ENCODE measurements at places on chromosomes 13 and 19.

- no peak for DNase-seq
Measured at GRCh38 chr13:26558987-26559386, 1.5 kb downstream of the WASF3 start.

DNA sequence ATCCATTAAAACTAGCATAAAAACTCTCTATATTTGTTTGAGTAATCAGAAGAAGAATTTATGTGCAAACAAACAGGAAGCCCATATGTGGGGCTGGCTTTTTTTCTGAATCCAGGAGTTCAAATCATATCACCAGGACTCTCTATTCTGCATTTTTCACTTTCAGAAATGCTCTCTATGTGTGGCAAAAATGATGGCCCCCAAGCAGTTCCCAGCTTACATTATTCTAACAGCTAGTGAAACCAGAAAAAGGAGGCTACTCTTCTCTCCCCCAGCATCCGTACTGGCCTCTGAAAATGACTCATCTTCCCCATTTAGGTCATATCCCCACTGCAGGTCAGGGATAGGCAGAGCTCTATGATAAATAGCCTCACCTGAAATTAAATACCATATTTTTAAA lies 20.4 kb downstream of the RBM26 start:
- DNase-seq: no peak

GRCh38 chr19:18639706-18640243 lies 2.9 kb downstream of the KLHL26 start:
- no peak for DNase-seq

DNA sequence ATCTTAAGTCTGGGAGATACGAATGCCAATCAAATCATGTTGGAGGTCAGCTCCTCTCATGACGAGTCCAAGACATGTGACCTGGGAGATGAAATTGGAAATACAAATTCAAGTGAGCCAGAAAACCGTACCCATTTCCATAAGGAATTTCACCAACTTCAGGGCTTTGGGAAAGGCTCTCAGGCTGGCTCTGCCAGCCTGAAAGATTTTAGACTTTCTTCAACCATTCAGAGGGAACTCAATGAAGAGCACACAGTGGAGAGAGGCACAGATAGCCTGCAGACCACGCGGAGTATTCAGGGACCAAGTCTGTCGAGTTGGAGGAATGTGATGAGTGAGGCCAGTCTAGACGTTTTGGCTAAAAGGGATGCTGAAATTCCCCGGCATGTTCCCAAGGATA lies 204.6 kb downstream of the MTUS2 start:
- no peak for DNase-seq

DNA sequence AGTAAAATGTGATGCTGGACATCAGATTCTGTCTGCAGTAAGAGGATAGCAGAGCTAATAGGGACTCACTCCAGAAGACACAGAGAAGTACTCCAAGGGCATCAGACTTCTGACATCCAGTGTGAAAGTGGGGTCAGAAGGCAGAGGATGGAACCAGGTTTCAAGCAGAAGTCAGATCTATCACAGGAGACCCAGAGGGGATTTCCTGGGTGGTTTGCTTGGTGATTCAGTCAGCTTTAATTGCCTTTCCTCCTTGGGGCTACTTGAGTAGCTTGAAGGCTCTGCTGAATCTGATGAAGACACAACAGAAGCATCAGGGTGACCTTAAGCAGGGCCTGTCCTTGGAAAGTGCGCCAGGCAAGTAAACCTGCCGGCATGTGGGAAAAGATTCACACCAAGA lies 300.6 kb downstream of the COG6 start:
- DNase-seq: peak; percentile 33

DNA sequence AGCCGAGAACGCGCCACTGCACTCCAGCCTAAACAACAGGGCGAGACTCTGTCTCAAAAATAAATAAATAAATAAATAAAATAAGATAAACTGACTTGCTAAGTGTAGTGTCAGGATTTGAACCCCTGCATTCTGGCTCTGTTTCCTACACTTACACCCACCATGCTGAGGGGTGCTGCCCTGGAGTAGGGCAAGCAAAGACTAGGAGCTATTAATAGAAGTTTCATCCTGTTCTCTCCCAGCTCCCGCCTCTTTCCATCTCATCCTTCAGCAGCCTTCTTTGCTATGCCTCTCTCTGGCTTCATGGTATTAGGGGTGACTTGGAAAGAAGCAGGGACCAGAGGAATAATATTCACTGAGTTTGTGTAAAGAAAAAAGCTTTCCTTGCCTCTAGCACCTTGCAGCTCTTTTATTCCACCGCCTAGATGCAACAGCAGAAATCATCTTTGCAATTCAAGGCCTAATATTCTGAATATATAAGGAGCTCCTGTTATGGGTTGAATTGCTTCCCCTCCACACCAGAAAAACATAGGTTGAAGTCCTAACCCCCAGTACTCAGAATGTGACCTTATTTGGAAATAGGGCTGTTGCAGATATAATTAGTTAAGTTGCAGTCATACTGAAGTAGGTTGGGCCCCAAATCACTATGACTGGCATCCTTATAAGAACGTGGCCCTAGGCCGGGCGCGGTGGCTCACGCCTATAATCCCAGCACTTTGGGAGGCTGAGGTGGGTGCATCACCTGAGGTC lies 8.7 kb upstream of the PLAUR start:
- no peak for DNase-seq

DNA sequence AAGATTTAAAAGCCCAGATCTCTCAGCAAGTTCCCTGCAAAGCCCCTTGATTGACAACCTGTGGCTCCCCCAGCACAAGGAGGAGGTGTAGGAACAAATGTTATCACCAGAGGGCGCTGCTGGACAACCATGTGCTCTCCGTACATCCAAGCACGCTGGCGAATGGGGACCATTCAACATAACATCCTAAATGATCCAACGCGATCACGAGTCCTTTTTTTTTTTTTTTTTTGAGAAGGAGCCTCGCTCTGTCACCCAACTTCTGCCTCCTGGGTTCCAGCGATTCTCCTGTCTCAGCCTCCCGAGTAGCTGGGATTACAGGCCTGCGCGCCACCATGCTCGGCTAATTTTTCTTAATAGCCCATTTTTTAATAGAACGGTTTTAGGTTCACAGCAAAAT lies 52.0 kb downstream of the NWD1 start:
- peak; percentile 80 for DNase-seq

GRCh38 chr13:47908197-47908902 lies 92.7 kb downstream of the SUCLA2 start:
- DNase-seq: no peak

GRCh38 chr19:48558018-48558684 lies 6.2 kb downstream of the SULT2B1 start:
- no peak for DNase-seq

DNA sequence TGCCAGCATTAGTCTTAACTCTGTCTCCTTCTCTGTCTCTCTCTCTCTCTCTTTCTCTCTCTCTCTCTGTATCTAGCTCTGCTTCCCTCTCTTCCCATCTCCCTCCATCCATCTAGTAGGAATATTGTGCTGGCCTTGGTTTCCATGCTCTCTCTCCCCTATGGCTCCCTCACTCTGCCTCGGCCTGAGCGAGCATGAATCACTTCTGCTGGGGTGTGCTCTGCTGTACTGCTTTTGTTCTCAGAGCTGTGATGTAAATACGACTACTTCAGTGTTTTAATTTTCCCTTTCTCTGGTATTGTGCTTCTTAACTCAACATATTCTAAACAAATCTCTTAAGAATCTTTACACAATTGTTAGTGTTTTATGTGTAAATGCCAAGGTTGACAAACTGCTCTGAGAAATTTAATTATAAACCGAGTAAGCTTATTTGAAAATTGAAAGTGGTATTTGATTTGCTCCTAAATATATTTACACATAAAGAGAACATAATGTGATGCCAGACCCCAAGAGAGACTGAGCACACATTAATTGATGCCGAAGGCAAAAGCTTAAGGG lies 211.5 kb upstream of the KL start:
- DNase-seq: no peak

DNA sequence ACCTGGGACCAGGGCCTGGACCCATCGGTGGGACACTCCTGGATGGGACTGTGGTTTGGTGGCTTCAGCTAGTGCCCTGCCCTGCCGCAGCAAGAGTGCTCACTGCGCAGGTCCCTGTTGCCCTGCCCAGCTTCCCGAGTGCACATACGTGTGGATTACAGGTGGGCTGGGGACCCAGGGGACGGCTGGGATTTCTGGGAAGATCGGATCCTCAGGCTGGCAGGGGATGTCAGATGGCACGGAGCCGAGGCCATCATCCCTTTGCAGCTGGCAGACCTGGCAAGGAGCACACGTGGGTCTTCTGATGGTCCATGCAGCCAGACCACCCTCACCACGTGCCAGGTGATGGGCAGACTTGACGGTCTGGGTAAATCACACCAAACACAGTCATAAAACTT lies 69.3 kb downstream of the CHST8 start:
- DNase-seq: no peak

- DNase-seq: no peak
Measured at GRCh38 chr13:72508392-72508791, 219.0 kb downstream of the MZT1 start.

GRCh38 chr13:26923824-26924605 lies 163.4 kb upstream of the GPR12 start:
- no peak for DNase-seq

- no peak for DNase-seq
Measured at GRCh38 chr19:28234637-28235036, 978.3 kb downstream of the UQCRFS1 start.

GRCh38 chr13:37065890-37066526 lies 6.5 kb upstream of the SUPT20H start:
- DNase-seq: peak; percentile 30

DNA sequence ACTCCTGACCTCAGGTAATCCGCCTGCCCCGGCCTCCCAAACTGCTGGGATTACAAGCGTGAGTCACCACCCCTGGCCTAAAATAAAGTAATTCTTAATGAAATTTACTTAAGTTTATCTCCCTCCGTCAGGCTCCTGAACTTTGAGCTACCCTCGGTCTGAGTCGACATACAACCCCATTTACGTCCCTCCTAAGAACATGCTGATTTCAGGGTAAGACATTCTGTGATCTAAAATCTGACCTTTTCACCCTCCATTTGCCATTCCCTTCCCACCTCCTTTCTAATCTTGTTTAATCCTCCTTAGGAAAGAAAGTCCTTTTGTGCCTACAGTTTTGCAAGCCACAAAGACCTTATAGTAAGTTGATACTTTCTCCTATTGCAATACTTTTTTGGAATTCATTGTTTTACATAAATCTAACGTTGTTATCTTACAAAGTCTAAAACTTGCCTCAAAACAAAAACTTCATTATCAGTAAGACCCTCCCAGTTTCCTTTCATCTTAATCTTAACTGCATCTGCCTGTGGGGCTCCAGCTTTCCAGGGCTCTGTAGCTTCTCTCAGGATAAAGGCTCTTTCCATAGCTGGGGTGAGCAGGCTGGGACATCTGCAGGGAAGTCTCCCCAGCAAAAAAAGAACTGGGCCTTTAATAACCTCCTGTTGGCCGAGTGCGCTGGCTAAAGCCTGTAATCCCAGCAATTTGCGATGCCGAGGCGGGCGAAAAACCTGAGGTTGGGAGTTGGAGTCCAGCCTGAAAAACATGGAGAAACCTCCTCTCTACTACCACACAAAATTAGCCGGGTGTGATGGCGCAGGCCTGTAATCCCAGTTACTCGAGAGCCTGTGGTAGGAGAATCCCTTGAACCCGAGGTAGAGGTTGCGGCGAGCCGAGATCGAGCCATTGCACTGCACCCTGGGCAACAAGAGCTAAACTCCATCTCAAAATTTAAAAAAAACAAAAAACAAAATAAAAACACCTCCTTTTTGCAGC lies 143.1 kb downstream of the ZNF737 start:
- no peak for DNase-seq

- DNase-seq: no peak
Measured at GRCh38 chr13:40530961-40531360, 135.5 kb downstream of the FOXO1 start.

DNA sequence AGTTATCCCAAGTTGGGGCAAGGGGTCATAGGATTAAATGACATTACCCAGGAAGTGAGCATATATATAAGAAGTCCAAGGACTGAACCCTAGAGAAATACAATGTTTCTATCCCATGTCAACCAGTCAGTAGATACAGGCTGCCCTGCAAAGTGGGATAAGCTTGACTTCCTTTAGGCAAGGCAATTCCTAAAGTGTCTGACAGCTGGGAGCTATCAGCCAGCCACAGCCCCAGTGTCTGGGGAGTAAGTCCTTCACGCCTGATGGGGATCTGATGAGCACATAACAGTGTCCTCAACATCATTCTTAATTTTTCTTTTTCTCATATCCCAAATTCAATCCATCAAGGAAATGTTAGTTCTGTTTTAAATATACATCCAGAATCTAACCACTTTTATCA lies 54.1 kb downstream of the DNAJC15 start:
- no peak for DNase-seq

- no peak for DNase-seq
Measured at GRCh38 chr19:32889137-32889934, 19.8 kb upstream of the SLC7A9 start.

DNA sequence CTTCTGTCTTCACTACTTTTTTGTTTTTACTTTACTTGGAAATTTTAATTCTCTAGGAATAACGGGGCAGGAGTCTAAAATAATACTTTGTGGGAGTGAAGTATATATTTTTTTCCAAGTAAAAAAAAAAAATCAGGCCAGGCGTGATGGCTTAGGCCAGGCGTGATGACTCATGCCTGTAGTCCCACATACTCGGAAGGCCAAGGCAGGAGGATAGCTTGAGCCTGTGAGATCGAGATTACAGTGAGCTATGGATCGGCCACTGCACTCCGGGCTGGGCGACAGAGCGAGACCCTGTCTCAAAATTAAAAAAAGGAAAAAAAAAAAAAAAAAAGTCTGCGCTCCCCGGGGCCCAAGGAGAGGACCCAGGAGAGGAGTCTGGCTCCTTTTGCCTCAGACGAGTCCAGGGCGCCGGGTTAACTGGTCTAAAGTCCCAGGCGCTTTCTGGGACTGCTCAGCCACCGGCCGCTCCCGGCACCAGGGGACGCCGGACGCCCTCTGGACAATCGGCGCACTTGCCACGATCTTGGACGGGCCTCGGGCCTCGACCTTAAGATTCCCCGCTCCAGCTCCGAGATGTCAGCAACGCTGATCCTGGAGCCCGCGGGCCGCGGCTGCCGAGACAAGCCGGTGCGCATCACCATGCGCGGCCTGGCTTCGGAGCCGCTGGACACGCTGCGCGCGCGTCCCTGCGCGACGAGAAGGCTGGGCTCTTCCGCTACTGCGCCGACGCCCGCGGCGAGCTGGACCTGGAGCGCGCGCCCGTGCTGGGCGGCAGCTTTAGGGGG lies 2.7 kb upstream of the ZFP82 start:
- no peak for DNase-seq

GRCh38 chr13:43804461-43805070 lies 17.8 kb upstream of the ENOX1 start:
- DNase-seq: peak; percentile 61

Measured in OCI-LY7 (cell line).